Upper lobe of right lung (tissue), 1 donor: ENCODE measurements at places on chromosomes 11 and 22. TPM values are rescaled to one million over a fixed set of nuclear protein-coding genes. Genes with fewer than 3 reads are reported as not detected.

GAL gene
- not detected for total RNA-seq

DNA sequence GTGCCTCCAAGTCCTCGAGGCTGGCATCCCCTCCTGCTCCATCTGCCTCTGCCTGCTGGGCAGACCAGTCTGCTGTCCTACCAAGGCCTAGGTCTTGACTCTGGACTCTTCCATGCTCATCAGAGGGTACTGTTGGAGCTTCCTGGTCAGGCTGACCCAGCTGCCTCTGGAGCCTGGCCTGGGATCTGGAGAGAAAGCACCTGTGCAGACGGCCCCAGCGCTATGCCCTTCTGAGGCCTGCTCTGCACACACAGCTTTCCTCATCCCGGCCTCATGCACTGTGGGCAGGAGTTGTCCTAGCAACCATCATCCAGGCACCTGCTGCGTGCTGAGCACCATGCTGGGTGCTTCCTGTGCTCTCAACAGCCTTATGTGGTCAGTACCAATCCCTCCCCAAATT is 70.8 kb downstream of the CDKN1C start:
- DNase-seq = peak; percentile 56

DNA sequence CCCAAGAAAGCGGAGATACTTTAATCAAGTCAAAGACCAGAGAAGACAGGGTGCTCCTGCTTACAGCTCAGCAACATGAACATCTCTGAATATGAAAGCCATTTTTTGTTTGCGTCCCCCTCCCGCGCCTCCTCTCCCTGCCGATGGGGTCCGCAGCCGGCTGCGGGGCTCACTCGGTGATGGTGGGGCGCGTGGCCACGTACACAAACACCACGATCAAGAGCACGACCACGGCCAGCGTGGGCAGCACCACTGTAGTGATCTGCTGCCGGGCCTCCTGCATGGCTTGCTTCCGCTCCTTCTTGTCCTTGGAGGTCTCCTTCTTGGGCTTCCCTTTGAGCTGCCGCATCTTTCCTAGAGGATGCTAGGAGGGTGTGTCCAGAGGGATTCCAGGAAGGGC is 64.3 kb downstream of the SMCO4 start:
- no peak for DNase-seq

GRCh38 chr11:97414801-97415200 is 1025.0 kb downstream of the JRKL start:
- no peak for DNase-seq

DNA sequence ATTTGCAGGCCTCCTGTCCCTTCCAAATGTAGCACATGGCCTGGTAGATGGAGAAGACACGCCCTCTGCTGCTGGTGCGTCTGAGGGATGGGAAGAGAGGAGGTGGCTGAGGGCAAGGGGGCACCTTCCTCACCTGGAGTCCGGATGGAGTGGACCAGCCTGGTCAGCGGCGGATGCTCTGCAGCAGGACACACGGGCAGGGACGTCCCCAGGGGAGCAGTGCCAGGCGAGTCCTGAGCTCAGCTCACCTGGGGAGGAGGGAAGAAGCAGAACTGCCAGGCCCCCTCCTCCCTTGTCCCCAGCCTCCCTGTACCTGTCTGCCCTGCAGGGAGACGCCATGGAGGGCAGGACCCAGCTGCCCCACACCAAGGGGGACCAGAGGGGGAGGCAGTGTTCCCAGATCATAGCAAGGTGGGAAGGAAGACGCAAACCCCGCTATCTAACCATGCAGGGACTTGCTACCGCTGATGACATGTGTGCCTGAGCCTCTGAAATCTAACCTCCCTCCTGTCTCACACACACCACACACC is 1495.9 kb downstream of the BRD1 start:
- DNase-seq = no peak

DNA sequence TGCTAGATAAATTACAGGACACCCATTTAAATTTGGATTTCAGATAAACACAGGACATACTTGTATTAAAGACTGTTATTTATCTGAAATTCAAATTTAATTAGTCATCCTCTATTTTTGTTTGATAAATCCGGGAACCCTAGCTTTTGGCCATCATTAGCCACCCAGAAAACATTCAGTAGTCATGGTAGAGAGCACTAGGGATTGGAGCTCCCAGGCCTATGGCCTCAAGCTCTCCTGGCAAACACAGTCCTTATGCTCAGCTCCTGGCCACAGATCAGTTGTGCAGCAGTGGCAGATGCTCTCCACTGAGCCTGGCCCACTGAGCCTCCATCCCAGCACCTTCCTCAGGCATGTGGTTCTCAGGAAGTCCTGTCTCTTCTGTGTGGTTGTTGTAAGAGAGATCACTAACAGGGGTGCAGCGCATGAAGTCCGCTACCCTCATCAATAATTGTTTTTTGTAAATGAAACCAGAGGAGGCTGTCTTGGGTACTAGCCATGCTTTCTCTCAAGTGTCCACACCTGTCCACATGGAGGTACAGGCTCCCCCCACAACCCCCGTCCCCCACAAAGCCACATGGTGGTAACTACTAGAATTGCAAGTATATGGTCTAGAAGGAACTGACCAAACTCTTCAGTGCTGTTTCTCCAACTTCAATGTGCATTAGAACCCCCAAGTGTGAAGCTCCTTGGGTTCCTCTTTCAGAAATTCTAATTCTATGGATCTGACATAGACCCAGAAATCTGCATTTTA is 1.1 kb upstream of the IRAG1 start:
- no peak for DNase-seq
